IMR-90 (cell line): ENCODE measurements at places on chromosomes 7 and 10. TPM values are rescaled to one million over a fixed set of nuclear protein-coding genes. Genes with fewer than 3 reads are reported as not detected.

Gene TFEC
- total RNA-seq: under 0.01 and 0.28 TPM in 2 replicates

Gene PIK3CG
- total RNA-seq: under 0.01 TPM in 2 replicates

Gene ERVW-1
- total RNA-seq: not detected in 2 replicates

Gene ACBD7
- total RNA-seq: 0.54 and 1.1 TPM in 2 replicates

Gene IL6
- 15.2 and 18.3 TPM in 2 replicates for total RNA-seq

Gene CFTR
- under 0.01 and 0.18 TPM in 2 replicates for total RNA-seq

Gene ABCB1
- 0.83 and 0.90 TPM in 2 replicates for total RNA-seq

Gene NME8
- not detected in 2 replicates for total RNA-seq

Gene GCK
- total RNA-seq: 0.18 and 0.28 TPM in 2 replicates

Gene TSPAN13
- total RNA-seq: 3.0 and 6.1 TPM in 2 replicates

Gene SYCE1
- total RNA-seq: not detected in 2 replicates

Gene SFTPA2
- total RNA-seq: not detected in 2 replicates

Gene TAC1
- total RNA-seq: not detected in 2 replicates

DNA sequence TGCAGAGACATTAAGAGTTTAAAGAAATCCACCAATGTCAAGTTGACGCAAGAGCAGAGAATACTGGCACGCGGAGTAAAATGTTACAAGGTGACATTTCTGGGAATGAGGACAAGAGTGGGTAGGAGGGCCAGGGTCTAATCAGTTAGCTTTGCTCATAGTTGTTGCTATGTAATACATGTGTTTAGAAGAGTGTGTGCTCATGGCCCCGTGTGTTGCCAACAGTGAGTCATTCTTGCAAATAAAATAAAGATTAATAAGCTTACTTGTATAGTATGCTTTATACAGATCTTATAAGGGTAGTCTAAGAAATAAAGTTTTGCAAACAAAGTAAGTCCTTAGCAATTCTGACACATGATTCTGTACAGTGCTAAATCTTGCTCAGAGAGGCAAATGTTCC is 64.5 kb downstream of the DNMBP start:
- peak; percentile 93 for DNase-seq

DNA sequence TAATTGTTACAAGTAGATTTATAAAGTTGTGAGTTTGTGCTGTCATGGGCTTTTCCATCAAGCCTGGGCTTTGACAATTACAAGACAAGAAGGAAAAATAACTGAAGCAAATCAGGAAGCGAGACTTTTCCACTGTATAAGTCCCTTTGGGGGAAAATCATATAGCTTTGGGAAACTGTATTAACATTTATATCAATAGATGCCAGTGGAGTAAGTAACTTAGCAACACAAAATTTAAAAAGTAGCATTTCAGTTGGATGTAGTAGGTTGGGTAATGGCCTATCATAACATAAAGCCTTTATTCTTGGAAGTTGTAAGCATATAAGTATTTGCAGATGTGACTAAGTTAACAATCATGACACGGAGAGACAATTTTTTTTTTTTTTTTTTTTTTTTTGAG is 931.1 kb downstream of the CNTNAP2 start:
- DNase-seq: no peak

- DNase-seq: peak; percentile 59
Measured at GRCh38 chr10:63547628-63548360, 26.6 kb downstream of the REEP3 start.

DNA sequence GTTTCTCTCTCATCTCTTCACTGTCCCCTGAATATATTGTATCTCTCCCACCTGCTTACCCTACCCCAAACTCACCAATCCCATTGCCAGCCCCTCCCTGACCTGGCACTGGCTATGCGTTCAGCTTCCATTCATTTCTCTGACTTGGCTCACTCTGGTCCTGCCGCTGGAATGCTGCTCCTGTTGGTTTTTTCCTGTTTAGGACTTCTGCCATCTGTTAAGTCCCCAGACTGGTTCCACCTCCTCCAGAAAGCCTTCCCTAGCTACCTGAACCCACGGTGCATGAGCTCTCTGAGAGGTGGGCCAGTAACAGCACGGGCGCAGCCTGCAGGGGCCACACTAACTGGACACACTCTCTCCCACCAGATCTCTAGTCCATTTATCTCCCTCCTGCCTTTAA is 80.2 kb downstream of the HIF1AN start:
- no peak for DNase-seq

- no peak for DNase-seq
Measured at GRCh38 chr10:100535338-100535714, 417 bp upstream of the HIF1AN start.

GRCh38 chr7:127162366-127162765 is 90.4 kb downstream of the GRM8 start:
- DNase-seq: no peak

GRCh38 chr7:5633161-5634106 is 148.0 kb downstream of the RNF216 start:
- DNase-seq: no peak

DNA sequence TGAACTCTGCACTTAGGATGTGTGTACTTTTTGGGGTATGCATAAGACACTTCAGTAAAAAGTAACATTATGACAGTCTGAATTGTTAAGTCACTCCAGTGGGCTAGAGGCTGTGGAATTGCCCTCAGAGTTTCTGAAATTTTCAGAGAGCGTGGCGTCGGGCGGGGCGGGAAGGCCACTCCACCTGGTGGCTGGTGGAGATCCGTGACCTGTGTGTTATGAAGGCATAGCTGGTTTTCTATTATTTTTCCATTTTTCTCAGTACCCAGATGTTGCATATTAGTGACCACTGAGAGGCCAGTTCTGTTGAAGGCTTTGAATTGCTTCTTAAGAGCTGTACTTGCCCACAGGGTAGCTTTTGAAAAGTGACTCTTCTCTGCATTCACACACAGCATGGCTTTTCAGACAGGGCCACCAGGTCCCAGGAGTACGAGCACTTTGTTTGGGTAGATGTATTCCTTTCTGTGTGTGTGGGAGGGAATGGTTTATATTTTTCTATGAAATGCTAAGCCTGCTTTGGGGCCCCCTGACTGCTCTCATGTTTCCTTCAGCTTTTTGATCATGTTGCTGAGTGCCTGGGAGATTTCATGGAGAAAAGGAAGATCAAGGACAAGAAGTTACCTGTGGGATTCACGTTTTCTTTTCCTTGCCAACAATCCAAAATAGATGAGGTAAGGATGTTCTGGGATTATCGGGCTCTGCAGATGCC is 52.3 kb downstream of the TACR2 start:
- no peak for DNase-seq

DNA sequence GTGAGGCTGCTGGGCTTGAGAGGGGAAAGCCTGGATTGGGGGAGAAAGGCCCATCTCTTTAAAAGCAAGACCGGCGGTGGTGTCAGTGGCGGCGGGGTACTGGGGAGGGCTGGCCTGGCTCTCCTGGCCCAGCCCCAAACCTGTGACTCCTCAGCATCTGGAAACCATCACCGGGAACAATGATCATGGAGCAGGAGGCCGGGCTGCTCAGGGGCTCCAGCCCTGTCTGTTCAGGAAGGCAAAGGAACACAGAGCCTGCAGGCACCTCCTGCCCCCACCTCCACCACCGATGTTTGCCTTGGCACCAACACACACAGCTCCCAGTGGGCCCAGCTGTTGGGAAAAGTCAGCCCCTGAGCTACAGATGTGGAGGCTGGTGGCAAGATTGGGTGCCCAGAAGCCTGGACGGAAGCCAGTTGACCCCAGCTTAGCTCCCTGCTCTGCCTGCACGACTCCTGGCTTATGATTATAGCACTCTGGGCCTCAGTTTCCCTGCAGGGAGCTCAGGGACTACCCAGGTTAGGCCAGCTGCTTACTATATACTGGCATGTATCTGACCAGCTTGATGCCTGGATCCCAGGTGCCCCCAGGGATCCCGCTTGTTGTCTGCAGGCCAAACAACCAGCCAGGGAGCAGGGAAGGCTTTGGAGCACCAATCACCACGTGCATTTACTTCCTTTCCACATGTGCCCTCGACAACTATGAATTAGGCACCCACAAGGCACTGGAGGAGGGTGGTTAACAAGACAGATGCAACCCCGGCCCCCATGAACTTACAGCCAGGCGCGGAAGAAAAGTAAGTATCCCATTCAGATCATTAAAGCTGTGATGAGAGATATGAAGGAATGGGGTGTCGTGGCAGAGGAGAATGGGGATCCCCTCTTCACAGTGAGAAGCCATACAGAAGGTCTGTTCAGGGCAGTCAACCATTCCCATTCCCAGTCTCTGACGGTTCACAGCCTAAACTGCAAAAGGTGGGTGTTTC is 37.3 kb downstream of the ZCCHC24 start:
- peak; percentile 66 for DNase-seq

- no peak for DNase-seq
Measured at GRCh38 chr7:8719102-8719501, 285.7 kb downstream of the NXPH1 start.

DNA sequence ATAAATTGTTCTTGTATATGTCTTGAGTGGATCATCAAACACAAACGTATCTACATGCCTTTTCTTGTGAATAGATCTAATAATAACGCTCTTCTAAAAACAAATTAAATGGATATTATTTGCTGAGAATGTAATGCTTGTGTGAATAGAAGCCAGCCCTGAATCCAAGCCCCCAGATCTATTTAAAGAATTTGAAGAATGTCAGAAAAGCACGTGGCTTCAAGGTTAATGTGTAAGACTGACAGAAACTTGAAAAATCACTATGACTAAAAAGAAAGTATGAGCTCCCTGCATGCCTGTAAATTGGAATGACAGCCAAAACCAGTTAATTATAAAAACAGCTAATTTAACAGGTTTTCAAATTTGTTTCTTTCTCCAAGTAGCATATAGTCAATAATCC is 43.2 kb upstream of the ATRNL1 start:
- DNase-seq: peak; percentile 8

- DNase-seq: no peak
Measured at GRCh38 chr10:126448091-126448490, 59.8 kb upstream of the ADAM12 start.

DNA sequence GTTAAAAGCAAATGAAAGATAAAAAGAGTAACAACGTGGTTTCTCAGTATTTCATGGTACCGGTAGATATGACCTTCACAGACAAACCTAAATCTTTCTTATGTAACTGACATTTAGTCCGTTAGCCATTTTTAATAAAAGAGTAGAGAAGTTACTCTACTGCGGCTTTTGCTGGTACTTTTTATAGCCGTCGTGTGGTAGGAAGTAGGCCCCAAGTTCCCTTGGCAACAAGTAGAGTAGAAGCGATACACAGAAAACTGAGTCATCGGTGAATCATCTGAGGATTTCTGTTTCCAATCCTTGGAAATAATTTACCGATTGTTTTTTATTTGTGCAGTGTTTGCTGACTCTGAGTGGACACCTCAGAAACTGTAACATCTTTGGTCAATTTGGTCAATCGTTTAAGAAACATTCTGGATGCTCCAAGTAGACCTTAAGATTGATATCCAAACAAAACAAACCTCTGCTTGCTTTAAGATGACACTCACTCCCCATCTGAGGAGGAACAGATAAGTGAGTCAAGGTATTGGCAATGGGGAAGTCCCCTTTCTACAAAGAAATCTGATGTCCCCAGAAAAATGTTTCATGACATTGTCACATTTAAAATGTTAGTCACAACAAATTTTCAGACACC is 63.9 kb upstream of the AHR start:
- DNase-seq: peak; percentile 95

DNA sequence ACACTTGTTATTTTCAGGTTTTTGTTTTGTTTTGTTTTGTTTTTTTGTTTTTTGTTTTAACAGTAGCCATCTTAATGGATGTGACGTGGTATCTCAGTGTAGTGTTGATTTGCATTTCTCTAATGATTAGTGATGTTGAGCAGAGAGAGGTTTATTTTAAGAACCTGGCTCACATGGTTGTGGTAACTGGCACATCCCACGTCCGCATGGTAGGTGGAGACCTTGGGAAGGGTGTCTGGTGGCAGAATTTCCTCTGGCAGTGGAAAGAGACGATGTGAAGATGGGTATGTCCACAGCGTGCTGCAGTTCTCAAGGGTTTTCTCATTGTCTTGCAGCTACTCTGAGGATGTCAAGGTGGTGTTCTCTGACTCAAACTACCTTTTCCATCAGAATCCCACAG is 252.2 kb downstream of the GALNT17 start:
- no peak for DNase-seq

- no peak for DNase-seq
Measured at GRCh38 chr10:84185526-84186175, 8.7 kb upstream of the CDHR1 start.

- DNase-seq: peak; percentile 61
Measured at GRCh38 chr7:91784469-91784868, 96.0 kb downstream of the MTERF1 start.

DNA sequence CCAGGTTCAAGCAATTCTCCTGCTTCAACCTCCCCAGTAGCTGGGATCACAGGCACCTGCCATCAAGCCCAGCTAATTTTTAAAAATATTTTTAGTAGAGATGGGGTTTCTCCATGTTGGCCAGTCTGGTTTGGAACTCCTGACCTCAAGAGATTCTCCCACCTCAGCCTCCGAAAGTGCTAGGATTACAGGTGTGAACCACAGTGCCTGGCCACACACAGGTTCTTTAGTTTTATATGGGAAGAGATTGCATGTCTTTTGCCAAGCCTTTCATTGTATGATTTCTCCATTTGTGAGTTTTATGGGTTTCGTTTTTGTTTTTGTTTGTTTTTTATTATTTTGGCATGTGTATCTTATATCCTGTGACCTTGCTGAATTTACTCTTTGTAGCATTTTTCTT is 40.9 kb downstream of the C1GALT1 start:
- DNase-seq: no peak

- no peak for DNase-seq
Measured at GRCh38 chr7:39700932-39701331, 77.6 kb downstream of the RALA start.

DNA sequence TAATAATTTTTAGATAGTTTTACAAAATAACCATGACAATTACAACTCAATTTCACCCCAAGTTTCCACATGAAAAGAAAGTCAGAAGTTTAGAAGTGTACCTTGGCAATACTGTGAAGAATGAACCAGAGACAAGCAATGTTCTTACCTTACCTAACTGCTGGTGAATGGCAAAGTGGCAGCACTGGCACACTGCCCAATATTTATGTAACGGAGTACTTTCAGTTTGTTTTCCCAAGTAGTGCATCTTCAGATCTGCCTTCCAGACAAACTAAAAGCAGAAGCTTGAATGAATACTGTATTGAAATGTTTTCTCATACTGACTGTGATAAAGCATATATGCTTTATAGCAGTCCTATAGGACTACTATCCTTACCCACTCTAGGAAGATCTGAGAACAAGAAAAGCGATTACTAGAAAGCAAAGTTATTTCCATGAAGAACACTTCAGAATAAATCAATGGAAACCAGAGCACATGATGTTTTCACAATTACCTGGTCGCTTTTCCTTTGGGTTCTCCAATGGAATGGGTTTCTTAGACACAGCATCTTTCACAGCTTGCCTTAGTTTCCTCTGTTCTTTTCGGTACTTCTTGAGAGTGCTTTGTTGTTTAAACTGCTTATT is 1.5 kb downstream of the NOC3L start:
- DNase-seq: no peak

- DNase-seq: peak; percentile 85
Measured at GRCh38 chr10:31697271-31698180, 231.1 kb downstream of the ARHGAP12 start.

DNA sequence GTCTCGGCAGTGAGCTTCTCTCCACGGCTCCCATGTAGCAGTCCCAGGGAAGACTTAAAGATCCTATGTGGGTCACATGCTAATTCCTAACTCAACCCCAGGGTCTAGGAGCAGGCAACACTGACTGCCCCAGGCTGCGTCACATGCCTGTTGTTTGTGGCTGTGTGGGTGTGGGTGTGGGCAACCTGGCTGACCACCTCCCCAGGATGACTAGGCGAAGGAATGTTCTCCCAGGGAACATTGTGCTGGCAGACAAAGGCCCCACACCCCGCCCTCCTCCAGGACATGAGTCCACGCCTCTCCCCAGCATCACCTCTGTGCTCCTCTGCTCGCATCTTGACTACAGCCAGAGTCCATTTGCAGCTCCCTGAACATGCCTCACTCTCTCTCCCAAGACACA is 30.3 kb downstream of the SLC29A3 start:
- DNase-seq: no peak
